ENCODE measurements at places on chromosomes 7 and 10.
A peak's percentile ranks its signal among the peaks of the same experiment; 100 is the strongest.

GRCh38 chr10:34189830-34190229 lies 625.3 kb downstream of the PARD3 start:
- no peak for DNase-seq

DNA sequence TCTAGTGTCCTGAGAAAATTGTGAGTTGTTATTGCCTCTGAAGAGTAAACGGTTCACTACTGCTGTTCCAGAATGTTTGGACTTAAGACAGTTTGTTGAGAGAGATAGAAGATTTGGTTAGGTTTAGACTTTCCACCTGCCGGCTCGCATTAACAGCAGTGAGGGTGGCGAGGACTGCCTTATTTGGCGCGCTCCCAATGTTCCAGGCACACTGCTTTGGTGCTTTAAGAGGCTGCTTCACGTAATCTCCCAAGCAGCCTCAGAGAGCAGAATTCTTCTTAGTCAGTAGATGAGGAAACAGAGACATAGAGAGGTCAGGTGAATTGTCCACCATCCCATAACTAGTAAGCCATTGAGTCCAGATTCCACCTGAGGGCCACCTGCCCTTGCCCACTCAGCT lies 41.1 kb downstream of the GLRX3 start:
- DNase-seq: no peak

DNA sequence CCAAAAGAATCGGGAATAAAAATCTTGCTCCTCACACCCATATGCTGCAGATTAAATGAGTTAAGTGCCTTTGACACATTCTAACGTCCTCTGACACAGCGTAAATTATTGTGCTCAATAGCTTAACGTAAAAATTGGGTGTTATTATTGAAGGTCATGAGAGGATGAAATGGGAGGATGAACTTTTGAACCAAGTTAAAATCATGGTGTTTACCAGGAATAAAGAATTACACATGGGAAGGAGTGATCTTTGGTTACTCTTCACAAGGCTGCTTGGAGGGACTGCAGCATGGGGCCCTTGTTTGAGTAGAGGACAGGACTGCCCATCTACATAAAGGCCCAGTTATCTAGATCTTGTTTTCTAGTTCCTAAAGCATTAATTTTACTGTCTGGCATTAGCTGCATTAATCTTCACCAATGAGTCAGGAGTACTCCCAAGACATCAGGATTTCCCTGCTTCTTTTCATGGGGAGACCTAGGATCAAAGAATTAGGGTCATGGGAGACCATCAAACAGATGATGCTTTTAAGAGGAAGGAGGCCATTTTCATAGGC lies 84.9 kb upstream of the PRR15 start:
- DNase-seq: no peak

DNA sequence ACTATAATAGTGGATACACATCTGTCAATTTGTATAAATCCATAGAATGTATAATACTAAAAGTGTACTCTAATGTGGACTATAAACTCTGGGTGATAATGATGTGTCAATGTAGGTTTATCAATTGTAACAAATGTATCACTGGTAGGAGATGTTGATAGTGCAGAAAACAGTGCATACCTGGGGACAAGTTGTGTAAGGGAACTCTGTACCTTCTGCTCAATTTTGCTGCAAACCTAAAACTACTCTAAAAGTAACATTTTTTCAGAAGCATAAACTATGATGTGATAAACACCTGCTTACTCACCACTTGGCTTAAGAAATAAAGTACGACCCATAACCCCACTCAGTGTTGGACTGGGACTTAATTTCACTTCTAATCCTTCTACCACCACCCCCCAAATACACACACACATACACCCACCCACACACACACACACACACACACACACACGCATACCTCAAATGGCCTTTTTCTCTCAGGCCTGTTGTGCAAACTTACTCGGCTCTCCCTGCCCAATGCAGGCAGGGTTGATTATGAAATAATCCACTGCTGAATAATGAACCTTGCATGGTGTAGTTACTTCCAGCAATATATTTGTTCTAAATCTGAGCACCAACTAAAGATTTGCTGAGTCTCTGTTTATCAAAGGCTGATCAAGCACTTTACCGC lies 154.1 kb upstream of the KMT2E start:
- no peak for DNase-seq

DNA sequence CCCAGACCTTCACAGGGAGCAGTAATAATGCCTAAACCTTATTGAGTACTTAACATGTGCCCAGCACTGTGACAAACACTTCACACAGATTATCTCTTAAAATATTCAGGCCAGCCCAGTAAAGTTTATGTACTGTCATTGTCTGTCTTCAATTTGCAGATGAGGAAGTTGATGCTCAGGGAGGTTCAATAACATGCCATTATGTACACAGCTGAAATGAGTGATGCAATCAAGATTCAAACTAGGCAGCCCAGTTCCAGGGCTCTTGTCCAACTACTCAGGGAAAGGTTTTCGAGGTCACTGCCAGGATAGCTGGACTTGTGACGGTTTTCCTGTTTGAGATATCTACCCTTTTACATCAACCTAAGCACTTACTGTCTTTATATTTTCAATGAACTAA lies 56.1 kb downstream of the AUTS2 start:
- DNase-seq: no peak

GRCh38 chr7:121945066-121945465 lies 72.1 kb downstream of the PTPRZ1 start:
- no peak for DNase-seq

DNA sequence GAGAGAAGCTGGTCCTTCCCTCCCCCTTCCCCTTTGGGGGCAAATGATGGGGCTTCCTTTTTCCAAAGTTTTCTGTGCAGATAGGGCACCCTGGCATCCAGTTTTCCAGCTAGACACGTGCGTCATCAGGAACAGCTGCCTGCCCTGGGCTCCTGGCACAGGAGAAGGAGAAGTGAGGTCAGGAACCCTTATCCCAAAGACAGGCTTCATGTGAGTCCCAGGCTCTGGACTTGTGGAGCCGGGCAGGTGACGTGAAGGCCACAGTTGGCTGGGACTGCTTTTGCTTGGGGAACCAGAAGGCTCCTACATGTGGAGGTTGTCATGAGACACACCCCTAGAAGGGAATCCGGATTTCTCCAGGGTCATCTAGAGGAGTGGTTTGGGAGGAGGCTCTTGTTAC lies 66.5 kb downstream of the RBM20 start:
- no peak for DNase-seq

DNA sequence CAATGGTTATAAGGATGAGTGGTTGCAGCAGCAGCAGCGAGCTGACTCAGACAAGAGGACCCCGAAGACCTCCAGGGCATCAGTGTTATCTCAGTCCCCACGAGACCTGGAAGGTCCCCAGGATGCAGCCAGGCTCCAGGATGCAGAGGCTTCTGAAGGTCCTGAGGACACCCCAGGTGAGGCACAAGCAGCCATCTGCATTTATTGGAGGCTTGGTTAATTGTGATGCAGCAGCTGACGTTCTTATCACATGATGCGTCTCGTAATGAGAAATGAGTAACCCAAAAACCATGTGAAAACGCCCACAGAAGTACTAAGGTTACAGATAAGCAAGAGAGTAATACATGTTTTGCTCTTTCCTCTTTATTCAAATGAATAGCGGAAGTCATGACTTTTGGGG lies 17.4 kb downstream of the C7orf57 start:
- no peak for DNase-seq

DNA sequence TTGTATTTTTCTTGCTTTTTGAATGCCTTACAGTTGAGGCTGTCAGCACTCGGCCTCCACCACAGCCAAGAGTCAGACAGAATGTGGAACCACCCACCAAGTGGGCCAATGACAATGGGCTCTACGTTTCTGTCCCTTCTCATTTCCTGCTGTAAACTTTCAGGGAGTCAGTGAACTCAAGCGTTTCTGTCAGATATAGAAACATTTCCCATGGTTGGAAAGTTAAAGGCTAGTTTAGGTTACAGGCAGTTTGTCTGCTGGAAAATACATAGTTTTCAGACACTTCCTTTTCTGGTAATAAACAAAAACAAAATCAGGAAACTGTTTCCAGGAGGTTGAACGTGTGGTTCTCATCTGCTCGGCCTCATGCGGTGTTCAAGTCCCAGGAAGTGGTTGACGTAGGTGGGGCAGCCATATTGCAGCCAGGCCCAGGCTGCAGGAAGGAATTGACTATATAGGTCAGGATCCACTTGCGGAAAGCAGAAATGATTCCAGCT lies 245.1 kb downstream of the CAMK1D start:
- no peak for DNase-seq

- DNase-seq: no peak
Observed at GRCh38 chr7:47521816-47522561, 59.9 kb downstream of the TNS3 start.

DNA sequence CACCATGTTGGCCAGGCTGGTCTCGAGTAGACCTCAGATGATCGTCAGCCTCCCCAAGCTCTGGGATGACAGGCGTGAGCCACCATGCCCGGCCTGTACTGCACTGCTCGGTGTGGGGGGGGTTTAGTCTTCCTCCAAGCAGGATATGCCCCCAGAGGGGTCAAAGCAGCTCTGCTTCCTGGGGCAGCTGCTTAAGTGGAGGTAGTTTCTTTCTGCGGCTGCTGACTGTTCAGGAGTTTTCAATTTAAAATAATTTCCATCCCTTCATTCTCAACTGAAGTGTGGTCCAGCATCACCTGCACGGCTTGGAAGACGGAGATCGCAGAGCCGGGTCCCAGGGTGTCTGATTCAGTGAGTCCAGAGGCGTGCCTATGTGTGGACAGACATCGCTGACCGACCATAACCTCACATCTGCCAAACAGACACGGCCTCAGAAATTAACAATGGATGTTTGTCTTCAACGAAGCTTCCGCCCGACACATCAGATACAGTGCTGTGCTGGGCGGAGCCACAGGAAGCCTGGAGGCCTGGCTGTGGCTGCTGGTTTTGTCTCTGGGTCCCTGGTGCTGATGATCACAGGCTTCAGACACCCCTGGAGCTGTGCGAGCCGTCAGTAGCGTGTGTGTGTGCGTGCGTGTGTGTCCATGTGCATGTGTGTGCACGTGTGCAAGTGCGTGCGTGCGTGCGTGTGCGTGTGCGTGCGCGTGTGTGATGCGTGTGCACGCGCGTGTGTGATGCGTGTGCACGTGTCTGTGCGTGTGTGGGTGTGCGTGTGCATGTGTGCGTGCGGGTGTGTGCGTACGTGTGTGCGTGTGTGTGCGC lies 226.5 kb upstream of the PITRM1 start:
- DNase-seq: peak; percentile 40

- no peak for DNase-seq
Observed at GRCh38 chr7:103867874-103868273, 121.6 kb downstream of the RELN start.

DNA sequence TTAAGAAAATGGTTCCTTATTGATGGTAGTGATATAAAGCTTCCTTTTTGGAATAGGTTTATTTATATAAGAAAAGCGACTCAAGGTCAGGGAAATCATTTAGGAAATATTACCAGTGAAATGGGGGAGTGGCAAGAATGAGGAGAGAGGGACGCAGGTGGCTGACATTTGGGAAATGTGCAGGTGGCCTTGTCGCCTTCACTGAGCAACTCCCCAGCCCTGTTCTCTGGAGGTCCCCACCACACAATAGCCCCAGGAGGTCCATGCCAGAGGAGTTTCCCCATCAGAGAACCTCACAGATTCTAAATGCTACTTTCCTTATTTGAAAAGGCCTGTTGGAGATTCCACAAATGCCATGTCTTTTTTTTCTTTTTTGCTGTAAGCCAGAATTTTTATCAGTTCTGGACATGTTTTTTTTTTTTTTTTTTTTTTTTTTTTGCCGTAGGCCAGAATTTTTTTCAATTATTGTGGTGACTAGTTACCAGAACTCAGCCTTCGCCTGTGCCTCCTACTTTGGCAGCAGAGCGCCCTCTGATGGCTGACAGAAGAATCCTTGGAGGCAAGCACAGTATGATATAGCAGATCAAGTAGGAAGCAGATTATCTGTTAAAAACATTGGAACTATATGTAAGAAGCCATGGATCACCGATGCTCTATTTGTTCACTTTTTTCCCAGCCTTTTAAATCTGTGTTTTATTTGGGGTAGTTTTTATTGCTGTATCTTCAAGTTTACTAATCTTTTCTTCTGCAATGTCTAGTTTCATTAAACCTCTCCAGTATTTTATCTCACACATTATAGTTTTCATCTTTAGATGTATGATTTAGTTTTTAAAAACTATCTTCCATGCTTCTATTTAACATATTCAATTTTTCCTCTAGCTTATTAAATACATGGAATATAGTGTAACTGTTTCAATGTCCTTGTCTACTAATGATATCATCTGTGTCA lies 18.6 kb downstream of the OPALIN start:
- DNase-seq: peak; percentile 39

- DNase-seq: no peak
Observed at GRCh38 chr7:1721047-1721690, 51.1 kb downstream of the ELFN1 start.

Data from left ventricle myocardium inferior (tissue), 1 donor.